Spinal cord (tissue), 10 donors: ENCODE measurements at places on chromosomes 16 and 17. TPM values are rescaled to one million over a fixed set of nuclear protein-coding genes. Genes with fewer than 3 reads are reported as not detected.

GSG1L gene
- 22.9 TPM for polyA plus RNA-seq

KRTAP9-8 gene
- not detected for polyA plus RNA-seq

TBC1D3 gene
- polyA plus RNA-seq = not detected

SPHK1 gene
- 7.4 TPM for polyA plus RNA-seq

CDH13 gene
- 76.4 TPM for polyA plus RNA-seq

MPO gene
- polyA plus RNA-seq = 1.9 TPM

NPW gene
- 0.49 TPM for polyA plus RNA-seq

TBC1D3H gene
- not detected for polyA plus RNA-seq

CFAP119 gene
- polyA plus RNA-seq = 16.0 TPM
